Smooth muscle cell of bladder (primary cell): ENCODE measurements at places on chromosomes 5 and 9. TPM values are rescaled to one million over a fixed set of nuclear protein-coding genes. Genes with fewer than 3 reads are reported as not detected.

TLE1 gene
- total RNA-seq: 32.9 and 38.8 TPM in 2 replicates

PFN3 gene
- not detected in 2 replicates for total RNA-seq

ADAMTSL2 gene
- 2.3 TPM in 2 replicates for total RNA-seq

ZSWIM6 gene
- total RNA-seq: 8.2 and 9.8 TPM in 2 replicates

CNTNAP3 gene
- 0.18 and 1.1 TPM in 2 replicates for total RNA-seq

TNFSF15 gene
- total RNA-seq: 0.28 and 0.55 TPM in 2 replicates

NXNL2 gene
- 1.0 and 1.1 TPM in 2 replicates for total RNA-seq

C9 gene
- total RNA-seq: 0.18 TPM in 1 of 2 replicates, not detected in the other
